ENCODE measurements at places on chromosomes 5 and 9.

DNA sequence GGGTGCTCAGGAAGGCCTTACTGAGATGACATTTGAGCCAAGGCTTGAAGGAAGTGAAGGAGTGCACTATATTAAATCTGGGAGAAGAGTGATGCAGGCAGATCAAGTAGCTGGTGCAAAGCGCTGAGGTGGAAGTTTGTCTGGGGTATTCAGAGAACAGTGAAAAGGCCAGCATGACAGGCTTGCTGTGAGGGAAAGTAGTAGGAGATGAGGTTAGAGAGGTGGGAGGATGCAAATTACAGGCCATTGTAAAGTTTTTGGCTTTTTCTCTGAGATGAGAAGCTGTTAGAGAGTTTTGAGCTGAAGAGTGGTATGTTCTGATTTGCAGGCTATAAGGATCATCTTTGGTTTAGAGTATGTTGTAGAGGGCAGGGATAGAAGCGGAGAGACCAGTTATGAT lies 80.8 kb upstream of the GRHPR start:
- no peak for DNase-seq

DNA sequence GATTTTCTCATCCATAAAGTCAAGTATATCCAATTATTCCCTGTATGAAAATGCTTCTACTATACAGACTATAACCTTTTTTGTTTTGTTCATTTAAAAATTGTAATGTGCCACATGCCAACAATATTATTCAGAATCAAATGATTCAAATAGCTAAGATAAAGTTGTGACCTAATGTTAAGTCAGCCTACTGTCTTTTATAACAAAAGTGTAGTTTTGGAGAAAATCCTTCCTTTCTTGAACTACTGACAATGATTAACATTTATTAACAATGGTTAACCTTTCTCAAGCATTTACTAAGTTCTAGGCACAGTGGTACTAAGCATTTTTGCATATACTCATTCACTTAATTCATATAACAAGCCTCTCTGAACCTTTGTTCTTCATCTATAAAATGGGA lies 25.0 kb downstream of the CSF2 start:
- DNase-seq, result no peak

DNA sequence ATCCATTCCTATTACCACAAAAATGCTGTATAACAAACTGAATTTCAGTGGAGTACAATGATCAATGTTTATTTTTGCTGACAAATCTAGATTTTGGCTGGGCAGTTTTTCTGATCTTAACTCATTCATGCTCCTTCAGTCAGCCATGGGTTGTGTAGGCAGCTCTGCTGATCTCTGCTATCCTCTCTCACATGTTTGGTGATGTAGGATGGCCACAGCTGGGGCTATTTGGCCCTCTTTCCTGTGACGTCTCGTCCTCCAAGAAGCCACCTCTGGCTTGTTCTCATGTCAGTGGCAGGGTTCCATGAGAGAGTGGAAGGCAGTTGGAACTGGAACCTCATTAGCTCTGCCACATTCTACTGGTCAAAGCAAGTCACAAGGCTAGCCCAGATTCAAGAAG lies 8.9 kb downstream of the NLN start:
- no peak for DNase-seq

GRCh38 chr9:91273853-91274552 lies 87.7 kb downstream of the AUH start:
- DNase-seq, result no peak

GRCh38 chr5:79983618-79984017 lies 7.4 kb downstream of the MTX3 start:
- no peak for DNase-seq

- DNase-seq, result no peak
Observed at GRCh38 chr9:132069046-132069898, 10.4 kb downstream of the MED27 start.

DNA sequence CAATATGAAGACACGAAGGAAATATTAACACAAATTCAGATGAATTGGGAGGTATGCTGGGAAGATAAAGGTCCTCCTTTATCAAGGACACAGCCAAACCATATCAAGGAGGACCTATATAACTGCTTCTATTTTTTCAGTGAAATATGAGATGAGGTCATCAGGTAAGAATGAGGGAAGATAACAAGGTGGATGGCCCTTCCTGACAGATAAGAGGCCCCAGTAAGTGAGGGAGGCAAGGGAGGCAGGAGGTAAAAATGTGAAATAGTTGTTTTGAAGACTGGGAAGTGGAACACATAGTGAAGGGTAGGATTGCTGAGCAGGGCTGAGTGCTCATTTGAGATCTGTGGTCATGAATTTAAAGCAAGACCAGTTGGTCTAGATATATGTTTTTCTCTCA lies 60.0 kb upstream of the FOXE1 start:
- no peak for DNase-seq

DNA sequence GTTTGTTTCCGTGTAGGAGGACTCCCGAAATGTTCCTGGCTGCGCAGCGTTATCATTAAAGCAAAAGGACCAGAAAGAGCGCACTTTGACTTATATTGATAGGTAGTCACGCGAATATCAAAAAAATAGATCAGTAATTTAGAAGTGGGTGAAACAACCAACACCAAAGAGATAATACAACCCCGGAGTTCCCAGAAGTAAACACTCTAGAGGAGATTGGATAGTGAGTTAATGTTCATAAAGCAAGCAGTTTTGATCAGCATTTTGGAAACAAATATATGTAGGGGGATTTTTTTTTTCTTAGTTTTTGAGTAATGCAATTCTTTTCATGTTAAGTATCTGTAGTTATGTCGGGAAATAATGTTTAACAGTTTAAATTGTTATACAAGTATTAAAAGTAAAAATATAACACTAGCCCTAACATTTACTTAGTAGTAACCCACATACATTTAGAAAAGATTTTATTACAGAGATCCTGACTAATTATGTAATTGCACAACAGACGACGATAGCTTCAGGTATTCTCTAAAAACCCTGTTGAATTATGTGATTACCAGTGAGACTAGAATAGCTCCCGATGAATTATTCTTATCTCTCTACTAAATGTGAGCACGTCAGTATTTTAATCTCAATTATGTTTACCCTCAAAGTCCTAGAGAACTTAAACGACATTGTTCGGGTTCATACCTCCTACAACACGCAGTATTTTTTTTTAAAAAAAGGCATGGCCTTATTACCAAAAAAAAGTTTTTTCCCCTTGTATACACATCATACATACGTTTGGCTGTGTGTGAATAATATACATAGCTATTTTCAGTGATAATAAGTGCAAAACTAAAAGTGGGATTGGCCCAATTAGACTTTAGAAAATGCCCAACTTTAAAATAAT lies 9.4 kb upstream of the NFIB start:
- no peak for DNase-seq

DNA sequence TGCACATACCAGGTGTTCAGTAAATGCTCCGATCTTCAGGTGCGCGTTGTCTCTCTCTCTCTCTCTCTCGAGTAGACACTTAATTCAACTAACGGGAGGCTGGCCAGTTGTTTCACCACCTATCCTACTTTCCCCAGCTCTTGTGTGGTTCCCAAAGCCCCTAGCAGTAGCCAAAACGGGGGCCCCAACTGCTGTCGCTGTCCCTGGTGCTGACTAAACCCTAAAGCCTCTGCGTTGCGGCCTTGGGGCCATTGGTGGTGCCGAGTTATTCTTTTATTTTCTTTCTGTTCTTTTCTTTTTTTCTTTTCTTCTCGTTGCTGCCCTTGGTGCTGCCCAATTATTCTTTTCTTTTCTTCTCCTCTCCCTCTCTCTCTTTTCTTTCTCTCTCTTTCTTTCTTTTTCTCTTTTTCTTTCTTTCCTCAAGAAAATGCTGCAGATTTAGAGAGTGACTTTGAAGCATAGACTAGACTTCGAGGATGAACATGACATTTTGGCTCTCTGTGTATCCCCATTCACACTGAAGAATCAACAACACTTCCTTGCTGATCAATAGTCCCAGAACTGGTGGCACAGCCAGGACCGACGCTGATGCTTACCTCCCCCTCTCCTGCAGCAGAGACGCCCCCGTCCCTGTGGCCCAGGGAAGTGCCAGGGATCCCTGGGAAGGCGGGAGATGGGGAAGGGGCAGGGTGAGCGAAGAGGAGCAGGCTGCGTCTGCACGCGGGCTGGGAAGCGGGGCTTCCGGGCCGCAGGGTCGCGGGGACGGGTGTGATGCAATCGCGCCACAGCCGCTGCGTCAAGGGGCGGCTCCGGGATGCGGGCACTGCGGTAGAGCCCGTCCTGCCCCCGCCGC lies at the start of gene FBLL1:
Gene FBLL1 (plus strand): TSS at position 785 of the 853 bp plus-strand sequence. CDS start 200 bp downstream, outside the sequence.
- peak; percentile 62 for DNase-seq

- DNase-seq, result no peak
Observed at GRCh38 chr5:72644296-72644695, 137.1 kb upstream of the ZNF366 start.

DNA sequence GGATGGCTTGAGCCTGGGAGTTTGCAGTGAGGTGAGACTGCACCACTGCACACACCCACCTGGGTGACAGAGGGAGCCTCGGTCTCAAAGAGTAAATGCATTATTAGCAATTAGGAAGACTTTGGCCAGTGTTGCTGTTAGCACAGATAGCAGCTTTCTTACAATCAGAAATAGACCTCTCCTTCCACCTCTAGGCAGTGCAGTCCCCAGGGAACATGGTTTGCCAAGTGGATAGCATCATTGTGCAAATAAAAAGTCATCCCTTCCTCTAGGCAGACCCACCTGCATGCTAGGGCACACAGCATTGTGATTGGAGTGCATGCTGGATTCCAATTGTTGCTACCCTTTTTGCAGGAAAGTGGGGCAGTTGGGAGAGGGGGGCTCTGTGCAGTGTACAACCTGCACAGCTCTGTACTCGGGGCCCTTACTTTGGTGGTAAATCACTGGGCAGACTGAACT lies 77.9 kb upstream of the KLF9 start:
- DNase-seq, result no peak

DNA sequence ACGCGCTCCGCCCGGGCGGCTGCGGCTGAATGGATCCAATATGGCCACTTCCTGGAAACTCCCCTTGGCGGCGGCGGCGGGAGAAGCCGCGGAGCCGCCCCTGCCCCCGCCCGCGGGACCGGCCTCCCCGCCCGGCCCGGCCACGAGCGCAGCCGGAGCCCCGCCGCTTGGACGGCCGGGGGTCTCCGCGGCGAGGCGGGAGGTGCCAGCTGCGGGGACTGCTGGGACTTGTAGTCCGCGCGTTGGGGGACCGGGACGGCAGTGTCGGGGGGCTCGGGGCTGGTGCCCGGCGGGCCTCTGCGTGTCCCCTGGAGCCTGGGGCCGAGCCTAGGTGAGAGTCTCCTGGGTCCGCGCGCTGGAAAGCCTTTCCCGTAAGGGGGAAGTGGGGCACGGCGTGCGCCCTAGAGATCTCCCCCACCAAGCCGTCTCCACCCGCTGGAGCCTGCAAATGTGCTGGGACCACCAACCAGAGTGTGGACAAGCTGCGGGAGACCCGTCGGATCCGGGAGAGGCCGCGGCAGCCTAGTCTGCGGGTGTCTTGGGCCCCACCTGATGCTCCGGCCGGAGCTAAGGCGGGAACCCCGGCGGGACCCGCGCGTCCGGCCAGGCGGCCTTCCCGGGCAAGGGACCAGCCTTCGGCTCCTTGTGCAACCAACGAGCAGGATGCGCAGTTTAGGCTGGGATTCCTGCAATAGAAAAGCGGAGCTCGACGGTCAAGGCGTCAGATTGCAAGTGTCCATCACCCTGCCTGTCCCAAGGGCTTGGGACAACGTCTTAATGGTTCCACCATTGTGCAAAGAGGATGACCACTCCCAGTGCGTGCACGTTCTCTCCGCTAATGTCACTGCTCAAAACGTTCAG lies at the start of gene SEPTIN8:
Gene SEPTIN8 (minus strand): TSS at position 31 of the 861 bp plus-strand sequence. CDS start 102 bp downstream, outside the sequence.
- DNase-seq, result peak; percentile 47

DNA sequence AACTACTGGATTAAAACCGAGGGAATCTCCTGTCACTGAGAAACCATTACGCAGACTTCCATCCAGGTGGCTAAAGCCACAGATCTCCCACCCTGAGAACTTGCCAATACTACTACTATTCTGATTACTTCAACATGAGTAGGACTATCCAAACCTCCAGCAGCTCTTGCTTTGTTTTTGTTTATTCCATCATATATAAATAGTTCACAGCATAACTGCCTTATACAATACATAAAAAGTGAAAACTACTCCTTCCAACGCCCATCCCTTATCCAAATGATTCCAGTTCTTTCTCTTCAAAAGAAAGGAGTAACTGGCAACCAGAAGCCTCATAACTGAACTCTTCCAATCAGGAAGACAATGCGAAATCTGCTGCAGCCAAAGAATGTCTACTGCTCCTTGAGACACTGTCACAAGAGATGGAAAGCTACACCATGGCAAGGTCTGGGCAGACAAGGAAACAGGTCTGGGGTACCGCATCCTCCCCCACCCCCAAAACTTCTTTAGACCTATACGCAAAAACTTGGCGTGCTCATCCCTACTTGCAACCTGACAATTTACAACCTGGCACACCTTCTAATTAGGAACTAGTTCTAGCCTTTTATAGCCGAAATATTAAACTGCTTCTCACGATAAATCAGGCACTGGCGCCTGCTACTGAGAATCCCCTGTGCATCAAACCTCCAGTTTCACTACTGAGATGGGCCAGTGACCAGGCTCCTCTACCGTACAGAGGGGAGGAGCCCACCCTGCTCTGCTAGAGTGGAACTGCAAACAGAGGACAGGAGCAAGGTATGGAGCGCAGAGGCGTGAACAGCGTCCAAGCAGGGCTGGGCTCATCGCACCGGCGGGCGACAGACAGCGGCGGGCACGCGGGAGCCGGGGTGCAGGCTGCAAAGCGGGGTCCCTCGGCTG lies 986 bp downstream of the PLPP1 start:
- DNase-seq, result peak; percentile 50

DNA sequence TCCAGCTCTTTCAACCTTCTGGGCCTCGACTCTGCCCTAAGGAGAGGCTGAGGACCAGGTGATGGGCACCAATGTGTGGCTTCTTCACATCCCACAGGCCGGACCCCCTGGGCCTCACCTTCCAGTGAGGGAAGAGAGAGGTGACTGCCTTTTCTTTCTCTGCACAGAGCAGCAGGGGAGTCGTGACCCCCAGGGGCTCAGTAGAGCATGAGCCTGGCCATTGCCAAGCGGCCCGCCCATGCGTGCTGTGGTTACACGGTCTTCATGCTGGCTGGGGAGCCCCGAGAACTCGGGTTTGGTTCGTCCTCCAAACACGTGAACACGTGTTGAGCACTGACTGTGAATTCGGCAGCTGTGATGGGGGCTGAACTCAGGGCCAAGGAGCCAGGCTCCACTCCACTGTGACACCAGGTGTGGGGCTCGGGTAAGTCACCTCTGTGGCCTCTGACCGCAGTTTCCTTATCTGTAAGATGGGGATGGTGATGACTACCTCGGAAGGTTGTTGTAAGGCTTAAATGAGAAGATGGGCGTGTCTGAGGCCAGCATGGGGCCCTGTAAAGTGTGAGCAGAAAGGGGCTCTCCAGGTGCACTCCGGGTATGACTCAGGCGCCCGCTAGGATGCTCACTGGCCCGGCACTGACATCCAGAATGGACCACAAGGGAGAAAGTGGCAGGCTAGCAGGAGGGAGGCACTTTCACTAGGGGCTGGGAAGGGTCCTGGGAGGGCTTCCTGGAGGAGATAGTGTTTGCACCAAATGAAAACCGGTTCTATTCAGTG lies 13.4 kb upstream of the GRHPR start:
- DNase-seq, result no peak
